Suprapubic skin (tissue), 4 donors: ENCODE measurements at places on chromosomes 13 and 19. TPM values are rescaled to one million over a fixed set of nuclear protein-coding genes. Genes with fewer than 3 reads are reported as not detected.

C1QTNF9 gene
- total RNA-seq = 0.42 TPM

DNA sequence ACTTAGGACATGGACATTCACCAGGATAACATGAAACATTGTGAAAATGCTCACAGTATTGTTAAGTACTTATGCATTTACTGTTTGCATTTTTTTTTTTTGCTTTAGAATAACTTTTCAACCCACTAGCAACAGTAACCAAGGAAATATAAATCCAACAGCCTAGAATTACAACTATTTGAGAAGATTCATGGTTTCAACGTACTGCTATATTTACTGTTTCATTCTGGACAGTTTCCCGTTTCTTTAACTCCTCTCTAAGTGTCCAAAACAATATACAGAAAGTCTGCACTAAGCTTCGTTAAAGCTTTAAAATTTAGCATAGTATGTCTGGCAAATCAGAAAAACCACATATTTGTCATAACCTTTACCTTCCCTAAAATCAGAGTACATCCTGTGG is 2.7 kb downstream of the SMAD9 start:
- no peak for DNase-seq

GRCh38 chr13:50140153-50140552 is 124.9 kb downstream of the KCNRG start:
- no peak for DNase-seq

ZNF543 gene
- 13.1 TPM for total RNA-seq

GRCh38 chr13:49315756-49316482 is 68.2 kb downstream of the CDADC1 start:
- no peak for DNase-seq

DNA sequence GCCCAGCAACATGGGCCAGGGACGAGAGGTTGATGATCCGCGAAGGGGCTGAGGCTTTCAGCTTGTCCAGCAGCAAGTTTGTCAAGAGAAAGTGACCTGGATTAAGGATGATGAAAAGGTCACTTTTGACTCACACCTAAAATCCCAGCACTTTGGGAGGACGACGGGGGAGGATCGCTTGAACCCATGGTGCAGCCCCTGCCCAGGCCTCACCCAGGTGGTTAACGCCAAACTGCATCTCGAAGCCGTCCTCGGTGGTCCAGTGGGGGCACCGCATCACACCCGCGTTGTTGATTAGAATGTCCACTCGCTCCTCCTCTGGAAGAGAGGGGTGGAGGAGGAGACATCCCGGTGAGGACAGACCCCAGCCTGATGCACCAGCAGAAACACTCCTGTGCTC is 10.4 kb upstream of the GP6 start:
- DNase-seq = no peak

DNA sequence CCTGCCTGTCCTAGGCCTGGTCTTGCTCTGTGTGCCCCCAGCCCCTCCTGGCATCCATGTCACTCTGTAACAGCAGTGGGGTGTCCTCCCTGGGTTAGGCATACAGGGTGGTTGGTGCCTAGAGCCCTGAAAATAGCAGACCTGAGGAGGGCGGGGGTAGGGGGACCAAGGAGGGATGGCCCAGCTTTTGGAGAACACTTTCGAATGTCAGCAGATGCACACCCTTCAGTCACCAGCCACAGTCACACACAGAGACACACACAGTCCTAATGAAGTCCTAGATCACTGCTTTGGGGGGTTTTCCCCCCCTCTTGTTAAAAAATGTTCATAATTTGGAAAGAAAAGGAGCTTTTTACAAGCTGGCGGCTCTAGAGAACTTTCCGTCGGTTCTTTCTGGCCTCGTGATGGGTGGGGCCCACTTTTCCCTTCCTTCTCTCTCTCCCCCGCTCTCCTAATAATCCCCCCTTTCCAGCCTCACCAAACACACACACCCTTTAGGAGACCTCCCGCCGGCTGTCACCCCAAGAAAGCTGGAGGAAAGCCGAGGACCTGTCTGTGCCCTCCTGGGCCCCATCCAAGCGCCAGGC is 47.9 kb downstream of the LYL1 start:
- DNase-seq = no peak
